ENCODE measurements at places on chromosomes 5 and 9.
A peak's percentile ranks its signal among the peaks of the same experiment; 100 is the strongest.

DNA sequence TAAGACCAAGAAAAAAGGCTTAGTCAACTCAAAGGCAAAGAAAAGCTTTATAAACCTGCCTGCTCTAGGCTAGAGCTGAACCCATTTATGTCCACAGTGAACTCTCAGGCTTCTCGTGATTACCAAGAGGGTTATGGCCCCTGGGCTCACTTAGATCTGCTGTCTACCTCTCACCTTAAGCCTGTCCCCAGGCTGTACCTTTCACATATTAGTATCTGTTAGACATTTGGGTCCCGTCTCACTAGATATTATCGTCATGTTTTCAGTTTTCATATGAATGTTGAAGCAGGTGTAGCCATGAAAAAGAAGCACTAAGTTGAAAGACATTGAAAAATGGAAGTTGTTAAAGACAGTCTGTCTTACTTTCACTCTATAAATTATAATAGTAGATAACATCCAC, 75.2 kb upstream of the COX7C start:
- no peak for DNase-seq

GRCh38 chr5:140989254-140990020, 23.2 kb downstream of the PCDHAC2 start:
- DNase-seq: no peak

GRCh38 chr5:139655727-139656271, 7.7 kb downstream of the CXXC5 start:
- DNase-seq: no peak

DNA sequence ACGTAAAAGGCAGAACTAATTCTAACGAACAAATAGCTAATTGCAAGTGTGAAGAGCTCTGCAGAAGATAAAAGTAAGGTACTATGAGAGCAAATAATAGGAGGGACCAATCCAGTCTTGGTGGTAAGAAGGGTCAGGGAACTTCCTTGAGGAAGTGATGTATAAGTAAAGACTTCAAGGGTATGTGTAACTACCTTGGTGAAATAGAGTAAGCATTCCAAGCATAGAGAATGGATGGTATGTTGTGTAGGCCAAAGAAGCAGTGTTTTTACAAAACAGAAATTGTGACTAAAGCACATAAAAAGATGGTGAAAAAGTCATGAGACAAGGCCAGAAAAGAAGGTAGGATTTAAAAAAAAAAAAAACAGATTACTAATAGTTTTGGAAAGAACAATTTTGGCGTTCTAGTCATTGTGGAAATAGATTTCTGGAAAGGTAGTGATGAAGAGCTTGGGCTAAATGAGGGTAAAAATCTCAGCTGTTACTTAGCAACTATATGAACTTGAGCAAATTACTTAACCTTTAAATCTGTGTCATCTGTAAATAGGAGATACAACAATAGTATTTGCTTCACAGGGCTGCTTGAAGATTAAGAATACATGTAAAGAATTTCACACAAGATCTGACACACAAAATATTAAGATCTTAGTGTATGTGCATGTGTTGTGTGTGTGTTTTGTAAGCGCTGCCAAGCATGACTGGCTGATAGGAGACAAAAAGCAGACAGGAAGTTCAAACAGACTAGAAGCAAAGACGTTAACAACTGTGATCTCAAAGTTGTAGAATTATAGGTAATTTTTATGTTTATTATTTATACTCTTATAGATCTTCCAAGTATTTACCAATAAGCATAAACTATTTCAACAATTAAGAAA, 73.5 kb downstream of the NR6A1 start:
- no peak for DNase-seq

DNA sequence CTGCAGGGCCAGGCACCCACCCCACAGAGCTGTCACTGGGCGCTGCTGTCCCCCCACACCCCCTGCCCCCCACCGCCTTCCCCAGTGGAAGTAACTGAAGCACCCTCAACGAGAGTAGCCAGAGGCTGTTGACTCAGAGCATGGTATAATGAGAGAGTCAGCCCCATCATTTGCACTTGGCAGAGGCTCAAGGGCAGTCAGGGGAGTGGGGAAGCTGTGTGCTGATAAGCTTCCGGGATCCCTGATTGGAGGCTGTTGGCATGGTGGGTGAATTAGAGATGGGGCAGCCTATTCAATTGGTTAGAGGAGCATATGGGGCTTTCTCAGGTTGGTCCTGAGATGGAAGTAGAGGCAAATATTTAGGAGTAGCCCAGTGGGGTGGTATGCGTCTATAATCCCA, 77.1 kb upstream of the GOLM1 start:
- DNase-seq: no peak

DNA sequence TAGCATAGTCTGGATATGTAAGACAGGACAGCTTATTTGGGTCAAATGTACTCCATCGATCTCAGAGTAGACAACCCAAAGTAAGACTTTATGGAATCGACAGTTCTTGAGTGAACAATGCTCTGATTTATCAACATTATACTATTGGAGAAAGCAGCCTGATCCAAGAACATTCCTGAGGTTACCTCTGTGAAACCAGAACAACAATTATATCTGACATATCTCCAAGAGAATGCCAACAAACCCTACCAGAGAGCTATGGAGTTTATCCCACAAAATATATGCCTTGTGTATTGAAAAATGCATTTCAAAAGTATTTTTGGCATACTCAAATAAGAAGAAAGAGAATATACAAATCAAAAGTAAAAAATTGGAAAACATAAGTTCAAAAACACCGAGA, 1985.9 kb downstream of the EFNA5 start:
- DNase-seq: no peak

- no peak for DNase-seq
Measured at GRCh38 chr5:11854936-11855335, 49.3 kb downstream of the CTNND2 start.

GRCh38 chr9:135789838-135790291, 87.9 kb downstream of the KCNT1 start:
- DNase-seq: no peak

- no peak for DNase-seq
Measured at GRCh38 chr9:130659699-130660248, 4.6 kb upstream of the PRDM12 start.

DNA sequence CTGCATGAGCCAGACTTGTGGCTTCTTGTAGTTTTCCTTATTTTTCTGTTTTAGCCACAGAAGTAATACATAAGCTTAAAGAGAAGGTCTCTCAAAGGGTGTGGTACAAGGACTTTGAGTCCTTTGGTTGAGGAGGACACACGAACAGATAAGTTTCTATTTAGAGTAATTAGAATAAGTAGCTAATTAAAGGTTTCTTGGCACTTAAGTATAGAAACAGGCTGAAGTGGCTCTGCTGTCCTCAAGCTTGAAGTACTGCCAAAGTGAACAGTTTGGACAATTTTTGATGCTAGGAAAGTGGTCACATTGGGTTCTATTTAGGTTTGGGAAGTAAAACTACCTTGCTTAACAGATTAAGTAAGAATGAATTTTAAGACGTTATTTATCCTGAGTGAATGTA, 278.3 kb upstream of the MPDZ start:
- DNase-seq: no peak

- no peak for DNase-seq
Measured at GRCh38 chr5:64505769-64506566, at the start of gene RGS7BP. Gene RGS7BP (plus strand): TSS chr5:64506015. CDS start chr5:64506625, 610 bp downstream.

GRCh38 chr5:147055850-147056566, 177.5 kb upstream of the PPP2R2B start:
- DNase-seq: no peak

- DNase-seq: no peak
Measured at GRCh38 chr5:385321-385720, 57.7 kb upstream of the EXOC3 start.

GRCh38 chr9:91949946-91950664, at the start of gene ROR2:
Gene ROR2 (minus strand): TSS chr9:91950228.
- DNase-seq: peak; percentile 43

DNA sequence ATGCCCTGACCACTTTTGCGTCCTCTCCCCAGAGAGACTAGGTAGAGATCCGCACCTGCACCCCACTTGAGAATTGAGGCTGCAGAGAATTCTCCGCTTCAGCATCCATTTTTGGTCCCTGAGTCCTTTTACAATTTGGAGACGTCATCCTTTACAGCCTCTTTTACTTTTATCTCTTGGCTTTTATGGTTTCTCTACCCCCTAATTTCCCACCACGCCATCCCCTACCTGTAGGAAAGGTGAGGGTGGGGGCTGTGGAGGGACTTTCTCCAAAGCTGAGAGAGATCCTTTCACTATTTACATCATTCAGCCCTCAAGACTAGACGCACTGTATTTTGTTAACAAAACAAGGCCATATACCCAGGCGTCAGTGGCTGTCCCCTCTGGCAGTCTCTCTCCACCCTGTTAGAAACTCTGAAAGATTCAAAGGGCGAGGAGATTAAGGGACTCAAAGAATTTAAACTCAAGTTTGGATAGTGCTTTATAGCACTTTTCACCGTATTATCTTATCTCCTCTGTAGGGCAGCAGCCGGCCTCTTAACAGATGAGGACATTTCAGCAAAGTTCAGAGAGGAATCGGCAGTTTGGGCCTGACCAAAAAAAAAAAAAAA, 1.7 kb downstream of the MSX2 start:
- DNase-seq: no peak

All from T-helper 1 cell (primary cell).